CD4-positive, alpha-beta T cell treated with Interleukin-15 for 4 hours (primary cell): ENCODE measurements at places on chromosomes 12 and 14.

GRCh38 chr14:52021957-52022600 is 32.7 kb downstream of the RTRAF start:
- DNase-seq, result no peak

- no peak for DNase-seq
Observed at GRCh38 chr12:89299417-89299816, 52.9 kb downstream of the DUSP6 start.

DNA sequence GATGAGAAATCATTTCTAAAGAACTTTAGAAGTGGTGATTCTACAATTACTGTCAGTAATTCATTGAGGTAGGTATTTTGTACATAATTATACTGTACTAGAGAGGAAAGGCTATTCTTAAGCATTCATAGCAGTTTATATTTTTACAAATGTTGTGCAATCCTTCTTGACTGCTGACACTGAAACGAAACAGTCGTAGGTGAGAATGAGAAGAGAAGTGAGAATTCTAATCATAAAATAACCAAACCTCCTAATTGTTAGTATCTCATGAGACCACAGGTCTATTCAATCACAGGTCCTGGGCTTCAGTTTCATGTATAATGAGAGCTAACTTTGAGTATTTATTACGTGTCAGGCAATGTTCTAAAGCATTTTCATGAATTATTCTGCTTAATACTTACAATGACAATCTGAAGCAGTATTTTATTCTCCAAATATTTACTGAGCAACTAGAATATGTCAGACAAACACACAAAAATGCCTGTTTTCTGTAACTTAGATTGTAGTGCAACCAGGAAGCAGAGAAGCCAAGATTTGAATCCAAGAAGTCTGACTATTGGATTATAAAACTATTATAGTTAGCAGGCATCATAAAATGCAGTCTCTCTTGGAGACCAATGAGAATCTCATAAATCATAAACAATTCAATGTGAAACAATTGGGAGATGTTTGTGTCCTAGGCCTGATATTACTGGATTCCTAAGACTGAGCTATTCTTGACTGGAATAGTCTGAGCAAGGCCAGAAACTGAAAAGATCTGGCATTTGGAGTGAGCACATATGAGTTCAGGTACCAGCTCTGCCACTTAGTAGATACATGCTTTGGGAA is 24.3 kb downstream of the RERG start:
- no peak for DNase-seq

DNA sequence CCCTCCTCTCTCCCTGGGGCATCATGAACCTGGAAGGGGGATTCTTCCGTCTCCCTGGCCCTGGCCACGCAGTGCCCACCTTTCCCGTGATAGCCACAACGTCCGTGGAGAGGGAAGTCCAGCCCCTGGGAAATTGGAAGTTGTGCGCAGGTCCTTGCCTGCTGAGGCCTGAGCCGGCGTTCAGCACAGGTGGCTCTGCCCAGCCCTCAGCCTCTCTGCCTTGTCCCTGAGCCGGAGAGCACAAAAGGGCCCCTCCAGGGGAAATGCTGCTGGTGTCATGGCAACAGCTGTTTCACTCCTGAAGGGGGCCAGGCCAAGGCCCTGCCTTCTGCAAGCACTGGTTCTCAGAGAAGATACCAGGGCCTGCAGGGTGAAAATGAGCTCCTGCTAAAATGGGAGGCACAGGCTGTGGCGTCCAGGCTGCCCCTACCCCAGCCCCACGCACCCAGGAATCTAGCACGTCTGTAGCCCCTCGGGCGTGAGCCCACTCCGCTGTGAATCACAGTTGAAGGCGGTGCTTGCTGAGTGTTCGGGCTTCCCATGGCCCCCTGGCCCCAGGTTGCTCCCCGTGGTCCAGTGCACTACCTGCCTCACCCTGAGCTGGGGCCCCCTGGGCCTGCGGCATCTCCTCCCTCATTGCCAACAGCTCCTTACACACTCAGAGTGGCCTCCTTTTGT is 149.4 kb downstream of the ADGRD1 start:
- no peak for DNase-seq

DNA sequence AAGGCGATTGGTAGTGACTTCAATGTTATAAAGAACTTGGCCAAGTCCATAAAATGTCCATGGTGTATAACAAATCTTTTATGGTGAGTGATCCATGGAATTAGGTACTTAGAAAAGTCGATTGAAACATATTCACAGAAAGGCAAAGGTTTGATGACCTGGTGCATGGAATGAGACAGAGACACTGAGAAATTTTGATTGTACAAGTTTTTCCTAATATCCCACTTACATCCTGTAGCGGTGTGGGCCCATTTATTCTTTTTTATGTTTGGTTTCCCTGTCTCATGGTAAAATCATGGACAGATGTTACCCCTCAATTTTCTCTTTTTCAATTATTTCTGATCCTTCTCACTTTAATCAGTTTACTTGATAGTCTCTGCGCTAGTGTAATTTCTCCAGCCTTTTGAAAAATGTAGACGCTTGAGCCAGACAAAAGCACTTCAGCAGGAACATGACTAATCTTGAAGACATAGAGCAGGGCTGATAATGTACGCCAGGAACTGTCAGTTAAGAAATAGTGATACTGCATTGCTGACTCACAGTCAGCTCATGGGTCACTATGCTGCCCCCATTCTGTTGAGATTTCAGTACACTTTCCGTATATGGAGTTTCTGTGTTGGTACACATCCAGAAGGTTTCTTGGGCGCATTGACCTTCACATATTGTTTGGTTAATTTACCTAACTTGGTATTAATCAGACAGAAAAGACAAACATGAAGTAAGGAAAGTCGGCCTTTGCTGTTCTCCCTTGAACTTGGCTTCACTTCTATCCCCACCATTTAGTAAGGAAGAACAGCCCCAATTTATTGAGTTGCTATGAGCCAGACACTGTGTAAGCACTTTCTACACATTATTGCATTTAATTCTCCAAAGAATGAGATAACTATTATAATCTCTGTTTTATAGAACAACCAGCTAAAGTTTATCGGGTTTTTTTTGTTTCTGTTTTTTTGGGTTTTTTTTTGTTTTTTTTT is 841.7 kb downstream of the DIO2 start:
- DNase-seq, result no peak

- DNase-seq, result no peak
Observed at GRCh38 chr14:67400434-67400833, 11.5 kb downstream of the PLEK2 start.

DNA sequence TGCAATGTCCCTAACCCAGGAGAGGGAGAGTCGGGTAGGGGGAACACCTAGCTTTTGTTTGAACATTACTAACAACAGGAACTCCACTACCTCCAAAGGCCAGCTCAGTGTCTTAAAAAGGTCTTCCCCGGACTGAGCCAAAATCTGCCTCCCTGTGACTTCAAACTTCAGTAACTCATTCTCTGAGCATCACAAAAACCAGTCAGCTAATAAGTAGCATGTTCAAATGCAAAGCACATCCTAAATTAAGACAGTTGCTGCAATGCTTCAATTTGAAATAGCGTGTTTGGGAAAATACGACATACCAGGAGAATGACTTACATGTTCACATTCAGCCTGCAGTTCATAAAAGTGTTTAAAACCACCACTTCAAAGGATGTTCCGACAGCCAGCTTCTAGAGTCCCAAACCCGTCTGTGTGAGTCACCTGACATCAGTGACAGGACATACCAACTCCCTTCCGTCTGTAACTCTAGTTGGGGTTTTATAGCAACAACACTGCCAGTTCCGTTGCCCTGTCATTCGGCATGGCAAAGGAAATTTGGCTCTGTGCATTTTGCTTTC is 13.0 kb downstream of the ZFP36L1 start:
- DNase-seq, result peak; percentile 81

DNA sequence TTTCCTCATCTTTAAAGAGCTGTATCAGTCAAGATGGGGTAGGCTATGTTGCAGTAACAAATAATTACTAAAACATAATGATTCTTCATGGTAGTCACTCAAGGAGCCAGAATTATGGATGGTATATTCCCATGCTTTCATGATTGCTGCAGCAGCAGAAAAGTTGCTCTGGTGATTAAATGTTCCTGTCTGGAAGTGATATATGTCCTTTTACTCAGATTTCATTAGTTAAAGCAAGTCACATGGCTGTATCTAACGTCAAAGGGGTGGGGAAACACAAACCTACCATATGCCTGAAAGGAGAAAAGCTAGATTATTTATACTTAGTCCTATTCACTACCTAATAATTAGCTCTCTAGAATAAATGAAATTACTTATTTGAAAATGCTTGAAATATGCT is 594.7 kb downstream of the SOX5 start:
- DNase-seq, result no peak

- no peak for DNase-seq
Observed at GRCh38 chr12:24751181-24751580, 197.7 kb downstream of the BCAT1 start.

DNA sequence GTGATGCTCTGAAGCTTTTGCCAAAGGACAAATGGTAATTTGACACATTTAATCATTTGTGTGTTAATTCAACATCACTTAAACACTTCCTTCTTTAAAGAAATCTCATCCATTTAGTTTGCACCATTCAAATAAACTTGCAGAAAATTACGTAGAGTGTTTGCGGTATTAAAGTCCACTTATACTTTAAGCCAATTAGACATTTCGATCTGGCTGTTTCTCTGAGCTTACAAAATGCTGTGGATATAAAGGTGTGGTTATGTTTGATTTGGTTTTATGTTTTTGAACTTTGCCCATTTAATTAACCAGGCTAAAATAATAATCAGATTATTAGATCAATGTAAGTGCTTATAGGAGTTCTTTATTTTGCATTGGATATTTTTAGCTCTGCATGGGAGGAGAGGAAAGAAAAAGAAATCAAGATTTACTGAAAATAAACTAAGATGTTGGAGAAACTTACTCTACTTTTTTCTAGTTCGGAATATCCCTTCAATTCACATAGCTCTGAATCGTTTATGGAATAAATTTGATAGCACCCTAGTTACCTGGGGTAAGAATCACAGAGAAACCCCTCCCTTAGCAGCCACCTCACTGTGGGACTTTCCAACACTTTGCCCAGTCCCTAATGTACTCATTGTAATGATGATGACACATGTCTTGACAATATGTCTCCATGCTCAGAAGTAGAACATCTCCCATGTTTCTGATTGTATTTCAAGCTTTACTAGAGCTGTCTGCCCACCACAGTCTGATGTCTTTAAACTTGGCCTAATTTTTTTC is 268.0 kb downstream of the BTG1 start:
- DNase-seq, result peak; percentile 78

GRCh38 chr14:98022541-98023520 is 1225.6 kb downstream of the VRK1 start:
- no peak for DNase-seq

- no peak for DNase-seq
Observed at GRCh38 chr12:121894633-121895032, 6.0 kb downstream of the PSMD9 start.

DNA sequence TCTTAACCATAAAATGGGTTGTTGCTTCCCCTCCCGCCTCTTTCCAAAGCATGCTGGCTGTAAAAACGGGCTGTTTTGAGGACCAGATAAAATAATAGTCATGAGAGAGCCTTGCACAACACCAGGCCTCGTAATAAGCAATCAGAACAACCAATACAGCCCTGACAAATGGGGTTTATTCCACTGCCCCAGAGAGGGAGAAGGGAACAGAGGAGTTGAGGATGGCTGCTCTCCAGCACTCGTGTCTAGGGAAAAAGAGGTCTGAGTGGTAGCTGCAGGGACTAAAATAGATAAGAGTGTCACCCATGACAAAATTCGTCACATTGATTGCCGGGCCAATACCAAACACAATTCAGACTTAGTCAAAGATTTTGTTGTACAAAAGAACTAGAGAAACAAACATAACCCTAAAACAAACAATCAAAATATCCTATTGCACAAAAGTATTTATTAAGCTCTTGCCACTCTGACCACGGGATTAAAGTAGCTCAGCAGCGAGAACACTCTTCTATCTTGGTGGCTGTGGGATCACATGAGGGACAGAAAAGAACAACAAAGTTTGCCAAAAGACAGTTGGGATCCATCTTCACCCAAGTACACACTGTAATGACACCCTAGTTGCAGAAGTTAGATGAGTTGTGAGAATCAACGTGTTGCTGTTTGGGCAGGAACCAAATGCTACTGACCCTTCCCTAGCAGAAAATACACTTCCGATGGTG is 188.0 kb downstream of the FOXN3 start:
- DNase-seq, result no peak

DNA sequence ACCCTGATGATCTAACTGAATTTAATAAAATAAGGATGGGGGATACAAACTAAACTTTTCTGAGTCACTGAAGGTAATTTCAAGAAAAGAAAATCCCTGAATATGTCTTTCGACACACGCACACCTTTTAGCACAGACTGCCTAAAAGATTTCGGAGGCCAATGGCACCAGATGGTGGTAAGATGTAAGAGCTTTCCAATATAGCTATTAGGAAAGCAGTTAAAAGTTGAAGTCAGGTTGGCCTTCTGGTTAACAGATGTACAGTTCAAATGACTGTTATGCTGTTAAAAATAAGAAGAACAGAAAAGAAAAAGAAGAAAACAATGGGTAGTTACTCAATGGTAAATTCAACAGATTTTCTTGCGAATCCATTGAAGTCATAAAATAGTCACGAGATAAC is 80.7 kb upstream of the KRR1 start:
- DNase-seq, result no peak

DNA sequence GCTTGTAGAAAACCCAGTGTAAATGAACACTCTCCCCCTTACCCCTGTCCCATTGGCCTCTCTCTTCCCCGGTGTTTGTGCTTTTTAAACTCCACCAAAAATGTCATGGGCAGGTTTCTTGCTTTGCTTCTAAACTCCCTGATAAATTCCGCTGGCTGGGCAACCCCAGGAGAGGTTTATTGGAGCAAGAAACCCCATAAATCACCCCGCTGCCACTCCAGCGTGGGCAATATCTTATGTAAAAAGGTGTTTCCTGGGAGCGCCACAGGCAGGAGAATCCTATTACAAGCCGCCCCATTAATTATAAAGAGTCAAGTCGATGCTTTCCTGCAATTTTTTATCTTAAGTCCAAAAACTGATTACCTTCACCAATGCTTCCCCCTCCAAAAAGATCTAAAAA is 22.8 kb downstream of the LHX5 start:
- DNase-seq, result no peak

DNA sequence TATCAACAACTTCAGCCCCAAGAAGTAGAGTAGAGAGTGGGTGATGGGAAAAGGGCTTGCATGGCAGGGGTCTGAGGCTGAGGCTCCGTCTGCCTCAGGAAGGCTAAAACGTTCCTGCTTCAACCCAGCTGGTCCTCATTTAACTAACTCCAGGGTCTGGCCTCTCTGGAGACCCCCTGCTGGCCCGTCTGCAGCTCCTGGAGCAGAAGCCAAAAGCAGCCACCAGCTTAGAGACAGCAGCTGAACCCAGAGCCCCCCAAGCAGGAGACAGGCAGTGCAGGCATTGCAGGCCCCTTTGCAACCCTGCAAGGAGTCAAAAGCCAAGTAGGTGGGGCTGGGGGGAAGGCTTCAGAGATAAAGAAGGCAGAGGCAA is 25.1 kb upstream of the LTBP2 start:
- no peak for DNase-seq

- DNase-seq, result no peak
Observed at GRCh38 chr12:92111256-92111655, 34.4 kb downstream of the BTG1 start.

GRCh38 chr12:120668868-120669840 is 17.8 kb upstream of the MLEC start:
- no peak for DNase-seq
